Activated T-cell treated with anti-CD3 and anti-CD28 coated beads for 4 hours (primary cell): ENCODE measurements at places on chromosomes 11 and 22.

- no peak for DNase-seq
Observed at GRCh38 chr11:60485987-60486386, 6.6 kb upstream of the MS4A12 start.

DNA sequence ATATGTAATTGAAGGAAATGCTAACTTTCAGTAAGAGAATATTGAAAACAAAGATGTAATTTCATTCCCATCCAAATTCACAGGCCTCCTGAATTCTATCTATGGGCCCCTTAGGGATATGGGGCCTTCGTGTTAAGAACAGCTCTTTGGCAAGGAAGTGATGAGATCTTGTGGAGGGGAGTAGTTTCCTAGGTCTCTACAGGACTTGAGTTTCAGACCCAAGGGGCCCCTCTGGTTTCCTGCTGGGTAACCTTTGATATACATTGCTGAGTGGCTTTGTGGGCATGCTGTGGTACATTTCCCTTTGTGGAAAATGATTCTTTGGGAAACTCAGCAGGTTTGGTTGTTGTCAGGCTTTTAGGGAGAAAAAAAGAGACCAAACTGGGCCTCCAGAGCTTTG lies 6.2 kb downstream of the STIM1 start:
- no peak for DNase-seq

- no peak for DNase-seq
Observed at GRCh38 chr11:12147827-12148226, 37.4 kb downstream of the MICAL2 start.

DNA sequence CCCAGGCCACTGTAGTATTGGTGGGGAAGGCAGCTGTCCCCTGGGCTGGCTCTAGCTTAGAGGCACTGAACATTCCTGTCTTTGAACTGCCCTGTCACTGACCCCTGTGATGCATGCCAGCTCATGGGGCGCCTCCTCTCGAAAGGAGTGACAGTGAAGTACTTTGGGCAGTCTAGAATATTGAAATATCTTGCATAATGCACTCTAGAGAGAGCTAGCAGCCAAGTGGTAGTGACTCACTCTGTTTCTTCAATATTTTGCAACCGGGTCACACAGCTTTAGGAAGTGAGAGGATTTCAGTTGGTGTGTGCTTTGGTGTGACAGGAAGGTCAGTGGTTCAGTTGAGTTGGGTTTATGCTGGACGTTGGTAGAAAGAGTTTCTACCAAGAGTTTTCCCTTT lies 35.5 kb upstream of the ST14 start:
- DNase-seq: no peak

DNA sequence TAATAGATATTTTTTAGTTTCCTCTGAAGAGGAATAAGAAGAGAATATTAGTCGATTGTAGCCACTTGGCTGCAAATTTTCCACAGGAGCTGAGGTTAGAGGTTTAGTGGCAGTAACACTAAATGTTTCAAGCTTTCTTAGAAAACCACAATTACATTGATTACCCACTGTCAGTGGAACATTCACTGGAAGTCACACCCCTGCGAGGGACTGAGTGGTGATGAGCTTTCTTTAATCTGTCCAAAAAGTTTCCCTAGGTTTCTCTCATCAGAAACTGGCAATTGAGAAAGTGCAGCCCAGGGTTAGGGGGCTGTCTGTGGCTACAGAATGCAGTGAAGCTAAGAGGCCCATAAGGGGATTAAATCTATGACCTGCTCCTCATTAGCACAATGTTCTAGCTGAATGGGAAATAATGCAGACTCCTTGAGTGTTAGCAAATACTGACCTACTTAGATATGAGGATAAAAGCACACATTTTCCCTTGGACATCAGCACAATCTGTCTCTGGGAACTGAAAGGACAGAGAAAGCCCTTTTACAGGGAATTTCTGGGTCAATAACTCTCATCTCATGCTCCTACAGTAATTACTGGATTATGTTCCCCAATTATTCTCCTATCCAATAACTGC lies 189.5 kb downstream of the FAM76B start:
- DNase-seq: peak; percentile 14

- no peak for DNase-seq
Observed at GRCh38 chr11:88327462-88328143, 9.9 kb downstream of the CTSC start.
